ENCODE measurements at places on chromosomes 12 and 14. TPM values are rescaled to one million over a fixed set of nuclear protein-coding genes. Genes with fewer than 3 reads are reported as not detected.

DNA sequence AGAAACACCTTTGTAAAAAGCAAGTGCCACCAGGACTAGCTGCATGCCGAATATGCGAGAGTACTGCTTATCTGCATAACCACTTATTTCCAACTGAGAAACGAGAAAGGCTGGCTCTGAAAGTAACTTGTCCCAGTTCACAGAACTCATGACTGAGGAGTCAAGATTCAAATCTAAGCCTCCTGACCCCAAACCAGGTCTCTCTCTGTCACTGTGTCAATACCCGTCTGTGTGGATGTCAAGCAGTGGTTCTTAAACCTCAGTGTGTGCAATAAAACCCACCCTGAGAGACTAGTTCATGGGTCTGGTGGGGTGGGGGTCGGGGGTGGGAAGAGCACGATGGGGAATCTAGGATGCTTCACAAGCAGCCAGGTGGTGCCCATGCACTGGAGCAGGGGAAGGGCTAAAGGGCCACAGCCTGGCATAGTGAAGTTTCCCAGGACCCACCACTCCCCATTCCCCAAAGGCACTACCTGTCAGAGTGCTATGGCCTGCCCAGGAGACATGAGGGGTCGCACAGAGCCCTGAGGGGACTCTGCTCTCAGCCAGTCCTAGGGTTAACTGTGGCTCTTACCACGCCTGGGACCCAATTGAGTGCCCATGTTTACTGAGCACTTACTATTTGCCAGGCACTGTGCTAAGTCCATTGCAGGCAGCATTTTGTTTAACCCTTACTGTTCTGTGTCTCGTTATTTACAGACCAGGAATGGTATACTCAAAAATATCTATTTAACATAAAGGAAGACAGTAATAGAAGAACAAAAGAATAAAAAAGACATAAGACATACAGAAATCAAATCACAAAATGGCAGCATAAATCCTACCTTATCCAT, 33.4 kb upstream of the PNMA1 start:
- DNase-seq: no peak

DNA sequence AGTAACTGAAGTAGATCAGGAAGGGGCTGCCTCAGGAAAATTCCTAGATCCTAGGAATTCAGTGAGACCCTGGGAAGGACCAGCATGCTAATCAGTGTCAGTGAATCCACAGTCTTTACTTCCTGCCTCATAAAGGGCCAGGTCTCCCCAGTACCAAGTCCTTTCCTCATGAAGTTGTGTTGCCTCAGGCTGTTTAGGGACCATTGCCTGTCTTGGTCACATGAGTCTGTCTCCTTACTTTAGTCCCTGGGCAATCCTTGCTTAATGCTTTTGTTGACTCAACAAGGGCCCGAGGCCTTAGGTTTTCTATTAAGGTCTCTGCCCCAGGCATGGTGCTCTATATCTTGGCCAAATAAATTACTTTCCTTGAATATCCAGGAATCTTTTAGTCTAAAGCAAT, 16.1 kb upstream of the ATF1 start:
- DNase-seq: no peak

DNA sequence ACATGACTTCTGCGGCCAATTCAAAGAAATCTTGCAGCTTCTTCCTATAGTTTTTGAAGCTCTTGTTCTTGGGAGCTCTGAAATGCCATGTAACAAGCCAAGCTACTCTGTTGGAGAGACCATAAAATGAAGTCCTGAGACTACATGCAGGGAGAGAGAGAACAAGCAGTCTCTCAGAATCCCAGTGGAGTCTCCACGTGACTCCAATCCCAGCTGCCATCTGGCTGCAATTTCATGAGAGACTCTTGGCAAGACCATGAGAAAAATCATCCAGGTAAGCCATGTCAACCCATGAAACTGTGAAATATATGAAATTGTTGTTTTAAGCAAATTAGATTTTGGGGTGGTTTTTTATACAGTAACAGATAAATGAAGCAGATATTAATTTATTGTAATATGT, 54.4 kb downstream of the KLRG1 start:
- DNase-seq: no peak

- DNase-seq: no peak
Observed at GRCh38 chr14:38000340-38000739, 207.4 kb upstream of the SSTR1 start.

GRCh38 chr12:47652521-47653234, 53.2 kb downstream of the RPAP3 start:
- DNase-seq: no peak

DNA sequence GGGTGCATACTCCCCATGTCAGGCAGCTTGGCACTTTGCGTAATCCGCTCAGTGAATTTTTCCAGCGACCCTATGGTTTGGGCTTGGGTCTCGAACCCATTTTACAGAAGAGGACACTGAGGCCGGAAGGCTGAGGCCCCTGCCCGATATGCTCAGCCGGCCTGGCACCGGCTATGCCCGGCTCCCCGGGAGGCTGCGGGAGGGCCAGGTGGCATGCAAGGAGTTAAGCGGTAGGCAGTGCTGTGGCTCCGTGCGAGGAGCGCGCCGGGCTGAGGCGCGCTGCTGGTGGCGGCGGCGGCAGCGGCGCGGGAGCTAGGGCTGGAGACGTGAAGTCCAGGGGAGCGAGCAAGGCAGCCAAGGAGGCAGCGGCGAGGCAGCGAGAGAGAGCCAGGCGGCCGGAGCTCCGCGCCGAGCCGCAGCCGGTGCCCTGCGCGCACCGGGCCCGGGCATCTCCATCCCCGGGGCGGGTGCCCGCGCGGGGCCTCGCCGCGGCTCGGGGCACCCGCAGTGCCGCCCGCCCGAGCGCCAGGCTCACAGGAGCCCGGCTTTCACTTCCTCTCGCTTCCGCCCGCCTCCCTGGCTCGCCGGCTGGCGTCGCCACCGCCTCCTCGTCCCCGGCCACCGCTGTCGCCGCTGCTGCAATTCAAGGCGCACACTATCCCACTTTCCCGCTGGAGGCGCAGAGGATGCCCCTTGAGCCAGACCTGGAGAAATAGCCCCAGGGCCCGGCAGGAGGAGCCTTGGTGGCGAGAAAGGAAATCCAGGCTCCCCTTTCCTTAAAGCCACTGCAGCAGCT, at the start of gene WSCD2:
TSS of gene WSCD2 (plus strand) at position 272 of the 796 bp plus-strand sequence. CDS start 66,545 bp downstream, outside the sequence.
- DNase-seq: peak; percentile 75

The TPCN1 gene
- polyA plus RNA-seq: 48.6 TPM

The CDCA3 gene
- polyA plus RNA-seq: 20.2 TPM

The COL2A1 gene
- polyA plus RNA-seq: 66.6 TPM

The NTS gene
- polyA plus RNA-seq: 3.4 TPM

The TSHR gene
- 0.17 TPM for polyA plus RNA-seq

The HIF1A gene
- polyA plus RNA-seq: 143 TPM
